ENCODE measurements at places on chromosomes 3 and 15.

GRCh38 chr3:187211532-187212195, 14.4 kb downstream of the RTP1 start:
- no peak for DNase-seq

DNA sequence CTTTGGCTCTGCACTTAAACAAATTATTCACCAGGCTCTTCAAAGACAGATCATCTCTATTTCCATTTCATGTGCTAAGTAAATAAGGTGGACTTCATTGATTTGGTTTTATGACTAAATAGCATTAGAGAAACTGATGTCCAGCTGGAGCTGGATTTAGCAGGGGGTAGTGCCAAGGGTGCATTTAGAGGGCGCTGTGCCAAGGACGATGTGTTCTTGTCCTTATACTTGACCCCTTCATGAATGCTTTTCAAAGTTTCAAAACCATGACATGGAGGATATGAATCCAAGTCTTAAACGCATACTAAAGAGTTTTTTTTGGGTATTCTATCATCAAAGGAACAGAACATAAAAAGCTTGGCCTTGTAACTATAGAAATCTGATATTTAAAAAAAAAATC, 233.2 kb downstream of the RYR3 start:
- no peak for DNase-seq

DNA sequence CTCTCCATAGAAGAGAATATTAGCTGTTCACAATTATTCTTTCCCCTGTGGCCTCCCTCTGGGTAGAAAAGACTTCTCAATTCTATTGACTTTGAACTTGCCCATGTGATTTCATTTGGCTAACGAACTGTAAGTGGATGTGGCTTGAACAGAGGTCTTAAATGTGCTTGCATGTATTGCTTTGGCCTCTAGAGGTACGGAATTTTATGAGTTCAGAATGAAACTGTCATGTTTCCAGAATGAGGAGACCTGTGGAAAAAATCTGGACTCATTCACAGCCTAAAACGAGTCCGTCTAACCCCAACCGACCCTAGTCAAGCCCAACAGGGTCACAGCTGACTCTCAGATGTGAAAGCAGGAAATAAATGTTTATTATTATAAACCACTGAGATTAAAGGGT, 596.7 kb upstream of the UBE2E2 start:
- DNase-seq: no peak

DNA sequence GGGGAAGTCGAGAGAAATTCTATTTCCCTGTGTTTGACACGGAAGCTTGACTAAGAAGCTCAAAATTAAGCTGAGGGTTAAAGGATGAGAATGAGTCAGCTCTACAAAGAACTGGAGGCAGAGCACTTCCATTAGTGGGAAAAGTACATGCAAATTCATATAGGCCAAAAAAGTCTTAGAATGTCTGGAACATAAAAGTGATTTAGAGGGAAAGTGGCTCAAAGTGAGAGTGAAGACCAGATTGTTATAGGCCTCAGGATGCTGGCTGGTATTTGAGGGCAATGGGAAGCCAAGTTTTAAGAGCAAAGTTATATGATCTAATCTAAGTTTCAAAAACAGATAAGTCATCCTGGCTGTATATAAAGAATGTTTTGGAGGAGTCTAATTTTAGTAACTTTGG, 857.3 kb downstream of the NAALADL2 start:
- DNase-seq: no peak

DNA sequence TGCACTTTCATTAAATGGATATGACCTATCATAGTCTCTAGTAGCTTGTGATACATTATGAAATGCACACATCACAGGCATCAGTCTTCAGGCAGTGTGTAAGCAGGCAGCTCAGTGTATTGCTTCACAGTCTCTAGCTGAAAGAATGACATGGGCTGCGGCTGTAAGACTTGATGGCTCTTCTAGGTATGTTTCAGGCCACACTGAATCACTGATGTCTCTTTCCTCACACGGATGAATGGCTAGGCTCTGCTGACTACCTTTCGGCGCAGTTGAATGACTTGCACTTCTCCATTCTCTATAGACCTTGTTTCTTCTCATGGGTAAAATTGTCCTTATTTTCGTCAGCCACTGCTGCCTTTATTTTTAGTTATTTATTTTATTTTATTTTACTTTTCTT, 15.4 kb downstream of the APH1B start:
- DNase-seq: no peak

GRCh38 chr15:58138106-58138505, at the start of gene AQP9:
TSS of gene AQP9 (plus strand) at chr15:58138381. CDS start at chr15:58138566, 185 bp downstream.
- no peak for DNase-seq
